Forelimb muscle (tissue), 1 donor: ENCODE measurements at places on chromosomes 13 and 19. TPM values are rescaled to one million over a fixed set of nuclear protein-coding genes. Genes with fewer than 3 reads are reported as not detected.

DNA sequence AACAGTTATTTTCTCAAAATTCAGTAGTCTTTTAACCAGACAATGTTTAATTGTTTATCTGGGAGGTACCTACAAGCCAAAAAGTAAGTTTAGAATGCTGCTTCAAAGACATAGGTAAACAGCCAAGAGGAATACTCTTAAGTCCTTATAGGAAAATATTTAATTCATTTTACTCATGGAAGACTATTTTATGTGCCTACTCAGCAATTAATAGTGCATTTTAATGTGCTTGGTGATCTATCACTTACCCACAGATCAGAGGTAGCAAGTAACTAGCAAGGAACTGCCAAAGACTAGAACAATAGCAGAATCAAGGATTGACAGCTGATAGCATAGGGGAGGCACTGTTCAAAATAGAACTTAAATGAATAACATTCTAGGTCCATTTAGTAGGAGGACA is 60.4 kb downstream of the DNAJC15 start:
- DNase-seq, result no peak

- no peak for DNase-seq
These were observed 3.0 kb downstream of the OPA3 start for GRCh38 chr19:45581576-45581975.

DNA sequence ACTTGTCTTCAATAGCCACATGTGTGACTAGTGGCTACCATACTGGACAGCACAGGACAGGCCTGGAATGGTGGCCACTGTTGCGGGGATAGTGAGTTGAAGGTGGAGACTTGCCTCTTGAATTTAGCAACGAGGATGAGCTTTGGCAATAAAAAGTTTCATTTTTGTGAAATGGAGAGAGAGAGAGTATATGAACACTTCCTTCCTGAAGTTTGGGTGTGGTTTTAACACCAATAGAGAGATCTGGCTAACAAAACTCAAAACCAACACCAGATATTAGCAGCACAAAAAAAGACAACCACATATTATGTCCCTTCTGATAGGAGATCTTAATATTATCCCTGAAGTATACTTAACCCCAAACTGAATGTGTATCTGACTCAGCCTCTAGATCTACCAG is 6.3 kb upstream of the LRFN3 start:
- DNase-seq, result no peak

- no peak for DNase-seq
These were observed 17.1 kb downstream of the LRRC4B start for GRCh38 chr19:50551034-50551714.

GRCh38 chr13:39684531-39685137 is 29.2 kb downstream of the COG6 start:
- no peak for DNase-seq

DNA sequence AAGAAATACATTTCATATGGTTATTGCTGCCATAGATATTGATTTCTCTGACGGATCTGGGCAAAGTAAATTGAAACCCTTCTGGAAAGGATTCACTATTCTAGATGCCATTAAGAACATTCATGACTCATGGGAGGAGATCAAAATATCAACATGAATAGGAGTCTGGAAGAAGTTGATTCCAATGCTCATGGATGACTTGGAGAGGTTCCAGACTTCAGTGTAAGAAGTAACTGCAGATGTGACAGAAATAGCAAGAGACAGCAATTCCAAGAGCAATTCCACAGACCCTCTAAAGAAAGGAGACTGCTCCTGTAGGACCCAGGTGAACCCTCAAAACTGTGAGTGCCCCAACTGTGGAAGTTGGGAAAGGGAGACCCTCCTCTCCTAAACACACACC is 30.9 kb upstream of the KCTD12 start:
- no peak for DNase-seq

DNA sequence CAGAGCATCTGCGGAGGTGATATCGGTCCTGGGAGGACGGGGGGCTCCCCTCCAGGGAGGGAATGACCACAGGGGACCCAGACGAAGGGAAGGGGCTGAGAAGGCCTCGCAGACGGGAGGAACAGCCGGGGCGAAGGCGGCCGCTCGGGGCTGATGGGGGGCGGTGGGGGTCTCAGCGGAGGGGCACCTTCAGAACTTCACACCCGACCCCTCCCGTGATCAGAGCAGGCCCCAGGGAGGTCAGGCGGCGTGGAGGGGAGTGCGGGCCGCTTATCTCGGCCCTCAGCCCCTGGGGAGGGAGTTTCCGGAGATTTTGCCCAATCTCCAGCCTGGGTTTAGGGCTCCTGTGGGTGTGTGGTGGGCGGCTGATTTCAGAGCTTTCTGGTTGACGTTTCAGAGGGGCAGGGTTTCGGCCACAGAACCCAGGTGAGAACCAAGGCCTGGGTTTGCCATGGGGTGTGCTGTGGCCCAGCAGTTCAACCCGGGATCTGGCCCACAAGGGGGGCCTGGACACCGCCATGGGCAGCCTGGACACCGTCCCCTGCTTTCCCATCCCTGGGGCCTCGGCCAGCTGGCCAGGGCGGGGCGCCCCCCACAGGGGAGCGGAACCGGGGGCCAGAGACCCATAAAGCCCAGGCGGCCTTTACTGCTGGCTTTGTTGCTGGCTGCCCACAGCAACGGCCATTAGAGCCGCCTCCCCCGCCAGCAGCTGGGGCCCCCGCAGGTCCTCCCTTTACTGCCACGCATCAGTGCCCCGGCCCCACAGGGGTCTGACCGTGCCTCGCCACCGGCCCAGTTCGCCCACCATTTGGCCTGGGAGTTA is 29.0 kb downstream of the ARID3A start:
- DNase-seq, result no peak

GRCh38 chr19:17733127-17733526 is 13.8 kb downstream of the MAP1S start:
- DNase-seq, result no peak

GRCh38 chr13:98313922-98314292 is 136.8 kb upstream of the RNF113B start:
- no peak for DNase-seq

GRCh38 chr13:85592211-85592610 is 207.0 kb downstream of the SLITRK6 start:
- no peak for DNase-seq

Gene ZNF709
- 2.7 TPM for polyA plus RNA-seq

Gene RGCC
- polyA plus RNA-seq, result 17.1 TPM

Gene COMP
- 4.0 TPM for polyA plus RNA-seq

Gene TNFSF11
- not detected for polyA plus RNA-seq

Gene PRR22
- 2.2 TPM for polyA plus RNA-seq

Gene CKM
- polyA plus RNA-seq, result 3,869 TPM

Gene TMEM38A
- polyA plus RNA-seq, result 127 TPM
